ENCODE measurements at places on chromosomes 7 and 10. TPM values are rescaled to one million over a fixed set of nuclear protein-coding genes. Genes with fewer than 3 reads are reported as not detected.

- no peaks in the 10 kb centered on the region for H3K4me1 ChIP-seq
- DNase-seq, result no peak
- H3K4me3 ChIP-seq, result no peak overlapping the region
- H3K36me3 ChIP-seq, result no peaks in the 10 kb centered on the region
- H3K27me3 ChIP-seq, result peaks cover 35% of the 10 kb centered on the region
These were observed 5.8 kb downstream of the CHAT start for GRCh38 chr10:49619613-49620012.

DNA sequence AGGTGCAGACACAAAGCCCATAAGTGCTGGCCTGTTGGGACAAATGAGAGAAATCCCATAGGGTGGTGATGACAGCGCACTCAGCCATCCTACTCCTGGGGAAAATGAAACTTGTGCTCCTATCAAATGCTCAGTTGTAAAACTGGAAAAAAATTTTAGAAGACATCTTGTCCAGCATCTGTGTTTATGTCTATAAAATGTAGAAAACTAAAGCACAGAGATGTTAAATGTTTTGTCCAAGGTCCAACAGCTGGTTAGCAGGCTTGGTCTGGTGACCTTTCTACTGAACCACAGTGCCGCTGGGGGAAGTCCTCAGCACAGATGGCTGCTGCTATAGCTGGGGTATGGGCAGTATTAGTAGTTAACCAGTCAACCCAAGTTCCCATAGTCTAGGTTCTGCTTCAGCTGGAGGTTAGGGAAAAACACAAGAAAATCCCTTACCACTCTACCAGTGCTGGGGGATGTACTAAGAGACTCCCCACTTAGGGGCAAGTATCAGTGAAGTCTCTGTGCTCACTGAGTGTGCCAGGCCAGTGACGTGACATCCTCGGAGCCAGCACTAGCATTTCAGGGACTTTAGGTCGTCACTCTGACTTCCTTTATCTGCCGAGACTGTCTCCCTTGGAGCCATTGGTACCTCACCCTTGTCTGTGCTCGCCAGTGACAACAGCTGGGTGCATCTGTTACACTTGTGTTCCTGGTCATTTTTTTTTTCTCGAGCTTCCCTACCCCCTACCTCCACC lies 1.9 kb downstream of the TSPAN33 start:
- H3K27me3 ChIP-seq, result peaks cover 26% of the 10 kb centered on the region
- peak overlapping the region; percentile 48 for H3K4me3 ChIP-seq
- peaks cover 11% of the 10 kb centered on the region for H3K4me1 ChIP-seq
- no peak overlapping the region for H3K27ac ChIP-seq

GRCh38 chr10:132809232-132810140 lies 23.5 kb upstream of the NKX6-2 start:
- no peaks in the 10 kb centered on the region for H3K36me3 ChIP-seq
- H3K4me3 ChIP-seq, result no peak overlapping the region
- no peak overlapping the region for H3K27ac ChIP-seq
- no peak for DNase-seq
- no peaks in the 10 kb centered on the region for H3K27me3 ChIP-seq

KAZALD1 gene
- total RNA-seq, result 0.58 TPM

AZGP1 gene
- total RNA-seq, result not detected

DNA sequence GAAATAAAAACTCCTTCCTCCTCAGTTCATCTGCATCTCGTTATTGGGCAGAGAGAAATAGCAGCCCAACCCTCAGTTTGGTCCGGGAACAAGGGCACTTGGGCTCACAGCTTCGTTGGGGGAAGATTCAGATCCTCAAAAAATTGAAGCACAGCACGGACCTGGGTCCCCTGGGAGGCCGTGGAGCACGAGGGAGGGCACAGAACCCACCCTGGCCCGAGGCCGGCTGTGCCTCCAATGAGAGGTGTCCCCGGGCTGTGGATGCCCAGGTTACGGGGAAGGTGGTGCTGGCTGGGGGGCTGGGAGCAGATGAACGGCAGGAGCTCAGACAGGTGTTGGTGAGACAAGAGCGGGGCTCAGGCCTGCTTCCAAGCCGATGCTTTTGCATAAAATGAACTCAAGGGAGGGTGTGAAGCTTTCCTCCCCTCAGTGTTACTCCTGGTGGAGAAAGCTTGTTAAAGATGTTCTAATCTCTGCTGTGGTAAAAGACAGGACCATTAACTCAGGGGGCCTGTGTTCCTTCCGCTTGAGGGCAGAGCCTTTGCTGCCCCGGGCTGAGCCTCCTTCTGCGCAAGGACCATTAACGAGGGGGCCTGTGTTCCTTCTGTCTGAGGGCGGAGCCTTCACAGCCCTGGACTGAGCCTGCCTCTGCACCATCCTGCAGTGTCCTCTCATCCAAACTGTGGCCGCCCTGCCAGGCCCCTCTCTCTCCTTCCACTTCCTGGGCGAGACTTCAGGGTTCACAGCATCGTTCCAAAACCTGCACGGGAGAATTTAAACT lies 302.2 kb downstream of the ADARB2 start:
- H3K27me3 ChIP-seq, result peaks cover 3% of the 10 kb centered on the region
- no peaks in the 10 kb centered on the region for H3K36me3 ChIP-seq
- no peaks in the 10 kb centered on the region for H3K4me1 ChIP-seq
- H3K4me3 ChIP-seq, result no peak overlapping the region

Measured in activated CD4-positive, alpha-beta memory T cell treated with anti-CD3 and anti-CD28 coated beads for 36 hours (primary cell).